ENCODE measurements at places on chromosomes 4 and X. TPM values are rescaled to one million over a fixed set of nuclear protein-coding genes. Genes with fewer than 3 reads are reported as not detected.
A peak's percentile ranks its signal among the peaks of the same experiment; 100 is the strongest.

The PLAC1 gene
- total RNA-seq: not detected

DNA sequence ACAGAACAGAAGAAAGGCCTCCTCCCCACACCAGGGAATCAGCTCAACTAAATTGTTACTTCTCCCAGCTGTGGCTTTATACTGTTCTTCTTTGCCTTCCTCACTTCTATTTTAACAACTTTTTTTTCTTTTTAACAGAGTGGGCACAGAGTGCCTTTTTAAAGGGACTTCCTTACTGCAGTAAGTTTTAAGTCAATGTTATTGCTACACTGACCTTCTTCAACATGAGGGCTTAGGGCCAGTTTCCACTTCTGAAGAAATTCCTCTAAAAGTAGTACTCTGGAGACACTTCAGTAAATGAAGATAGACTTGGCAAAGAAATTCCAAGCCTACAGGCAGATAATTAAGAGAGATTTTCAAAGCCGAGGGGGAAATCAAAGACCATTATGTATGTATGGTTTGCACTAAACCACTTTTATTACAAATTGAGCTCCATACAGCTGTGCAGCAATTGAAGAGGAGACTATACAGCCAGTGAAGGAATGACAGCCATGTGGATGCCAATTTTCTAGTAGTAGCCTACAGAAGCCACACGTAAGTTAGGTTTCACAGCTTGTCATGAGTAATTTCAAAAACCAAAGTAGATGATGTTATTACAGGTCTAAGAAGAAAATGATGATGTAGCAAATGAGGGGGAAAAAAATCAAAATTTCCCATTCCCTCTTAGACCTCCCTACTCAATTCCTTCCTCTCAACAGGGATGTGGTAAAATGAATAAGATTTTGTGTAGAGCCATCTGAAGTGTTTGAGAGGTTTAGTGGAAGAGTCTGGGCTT, 36.9 kb upstream of the RASGEF1B start:
- no peaks in the 10 kb centered on the region for H3K27me3 ChIP-seq
- H3K27ac ChIP-seq: no peak overlapping the region
- H3K4me3 ChIP-seq: no peak overlapping the region
- peaks cover 38% of the 10 kb centered on the region for H3K4me1 ChIP-seq

GRCh38 chr4:55445921-55446577, 50.3 kb downstream of the TMEM165 start:
- H3K27ac ChIP-seq: no peak overlapping the region
- H3K4me1 ChIP-seq: peaks cover 12% of the 10 kb centered on the region
- H3K27me3 ChIP-seq: no peaks in the 10 kb centered on the region
- no peak overlapping the region for H3K4me3 ChIP-seq

The LEF1 gene
- 498 TPM for total RNA-seq

GRCh38 chrX:118971552-118971951, 2.9 kb upstream of the LONRF3 start:
- no peak overlapping the region for H3K4me3 ChIP-seq
- peaks cover 2% of the 10 kb centered on the region for H3K36me3 ChIP-seq
- no peak overlapping the region for H3K27ac ChIP-seq
- peaks cover 13% of the 10 kb centered on the region for H3K4me1 ChIP-seq
- no peak for DNase-seq
- H3K27me3 ChIP-seq: peaks cover 38% of the 10 kb centered on the region

DNA sequence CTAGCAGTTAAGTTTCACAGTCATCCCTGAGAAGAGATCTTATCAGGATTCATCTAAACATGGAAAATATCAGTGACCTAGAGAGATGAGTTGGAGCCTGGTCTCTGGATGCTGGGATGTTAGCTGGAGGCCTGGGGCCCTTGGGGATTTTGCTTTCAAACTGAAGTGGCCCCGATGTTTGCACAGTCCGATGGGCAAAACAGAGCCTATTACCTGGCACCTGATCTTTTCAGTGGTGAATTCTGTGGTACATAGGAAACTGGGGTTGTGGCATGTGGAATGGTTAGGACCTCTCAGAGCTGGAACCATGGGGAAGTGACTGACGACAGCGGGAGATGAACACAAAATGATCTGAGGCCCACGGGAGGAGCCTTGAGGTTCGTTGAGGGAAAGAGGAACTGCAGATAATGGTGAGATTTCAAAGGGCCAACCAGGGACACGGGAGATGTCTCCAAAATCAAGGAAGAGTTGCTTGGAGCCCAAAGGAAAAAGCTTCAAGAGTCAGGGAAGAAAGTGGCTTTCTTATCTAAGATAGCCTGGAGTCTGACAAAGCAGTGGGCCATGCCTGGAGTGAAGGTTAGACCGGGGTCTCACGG, 17.8 kb upstream of the TENM3 start:
- no peak overlapping the region for H3K4me3 ChIP-seq
- H3K27ac ChIP-seq: no peak overlapping the region
- no peaks in the 10 kb centered on the region for H3K27me3 ChIP-seq
- no peaks in the 10 kb centered on the region for H3K4me1 ChIP-seq
- no peak for DNase-seq
- no peaks in the 10 kb centered on the region for H3K36me3 ChIP-seq

DNA sequence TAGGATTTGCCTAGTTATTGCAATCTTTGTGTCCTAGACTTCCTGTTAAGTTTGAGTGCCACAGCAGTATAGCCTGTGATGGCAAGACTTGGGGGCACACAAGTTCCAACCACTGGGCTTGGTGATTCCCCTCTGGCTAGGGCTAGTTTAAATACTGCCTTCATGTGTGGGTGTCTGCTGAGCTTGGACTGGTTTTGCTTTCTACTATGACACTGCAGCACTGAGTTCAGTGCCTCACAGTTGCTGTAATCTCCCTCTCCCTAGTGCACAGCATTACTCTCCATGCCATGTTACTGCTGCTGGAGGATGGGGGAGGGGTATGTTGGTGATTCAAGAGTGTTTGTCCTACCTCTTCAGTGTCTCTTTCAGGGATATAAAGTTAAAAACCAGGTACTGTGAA, 379.6 kb downstream of the IL15 start:
- H3K27me3 ChIP-seq: peaks cover 17% of the 10 kb centered on the region
- H3K36me3 ChIP-seq: no peaks in the 10 kb centered on the region
- no peaks in the 10 kb centered on the region for H3K4me1 ChIP-seq
- H3K4me3 ChIP-seq: no peak overlapping the region

DNA sequence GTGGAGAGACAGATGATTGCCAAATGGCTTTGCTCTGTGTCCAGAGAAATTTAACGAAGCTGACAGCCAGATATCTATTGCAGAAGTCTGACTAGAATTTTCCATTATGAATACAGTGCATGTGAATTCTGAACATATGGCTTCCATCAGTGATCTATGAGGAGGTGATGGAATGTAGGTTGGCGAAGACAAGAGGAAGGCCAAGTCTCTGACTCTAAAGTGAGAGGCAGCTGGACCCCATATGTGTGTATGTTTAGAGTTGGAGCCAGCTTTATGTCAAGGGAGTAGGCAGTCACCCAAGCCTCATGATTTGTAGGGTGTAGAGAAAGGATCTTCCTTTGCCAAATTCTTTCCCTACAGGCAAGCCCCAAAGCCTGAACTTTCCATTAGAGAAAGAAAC, 76.2 kb upstream of the TEX13D start:
- no peak overlapping the region for H3K4me3 ChIP-seq
- H3K27ac ChIP-seq: no peak overlapping the region
- no peak for DNase-seq
- no peaks in the 10 kb centered on the region for H3K27me3 ChIP-seq
- H3K4me1 ChIP-seq: peaks cover 6% of the 10 kb centered on the region

The VCX3B gene
- not detected for total RNA-seq

DNA sequence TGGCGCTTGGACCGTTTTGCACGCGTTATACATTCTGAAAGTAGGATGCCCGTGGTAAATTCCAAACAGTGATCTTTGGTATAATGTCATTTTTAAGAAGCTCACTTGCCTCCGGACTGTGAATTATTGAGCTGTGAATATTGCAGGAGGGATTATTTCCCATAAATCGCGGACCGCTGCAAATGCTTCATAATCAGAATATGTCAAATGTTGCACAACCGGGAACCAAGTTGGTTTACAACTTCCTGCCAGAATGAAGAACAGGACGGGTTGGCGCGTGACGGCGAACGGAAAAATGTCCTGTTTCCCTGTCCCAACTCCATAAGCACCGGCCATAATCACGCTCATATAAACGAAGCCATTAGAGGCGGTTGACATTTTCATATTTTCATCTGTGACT, 67.6 kb downstream of the SHOX start:
- H3K4me3 ChIP-seq: no peak overlapping the region
- no peaks in the 10 kb centered on the region for H3K36me3 ChIP-seq
- H3K27ac ChIP-seq: no peak overlapping the region
- H3K4me1 ChIP-seq: no peaks in the 10 kb centered on the region

GRCh38 chr4:137685357-137685756, 153.1 kb upstream of the PCDH18 start:
- DNase-seq: no peak
- no peaks in the 10 kb centered on the region for H3K4me1 ChIP-seq
- H3K27me3 ChIP-seq: no peaks in the 10 kb centered on the region
- no peaks in the 10 kb centered on the region for H3K36me3 ChIP-seq
- no peak overlapping the region for H3K27ac ChIP-seq

DNA sequence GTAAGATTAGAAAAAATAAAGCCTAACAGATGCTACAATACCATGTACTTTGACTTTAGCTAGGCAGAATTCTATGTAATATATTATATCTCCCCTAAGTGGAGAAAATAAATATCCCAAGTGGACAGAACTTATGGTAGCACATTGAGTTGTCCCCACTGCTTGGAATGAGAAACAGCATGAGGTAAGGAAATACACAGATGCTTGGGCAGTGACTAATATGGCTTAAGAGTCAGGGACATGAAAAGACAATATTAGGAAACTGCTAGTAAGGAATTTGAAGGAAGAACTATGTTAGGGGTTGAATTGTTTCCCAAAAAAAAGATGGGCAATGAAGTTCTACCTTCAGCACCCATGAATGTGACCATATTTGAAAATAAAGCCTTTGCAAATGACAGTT, 2265.1 kb downstream of the PCDH7 start:
- no peaks in the 10 kb centered on the region for H3K4me1 ChIP-seq
- H3K36me3 ChIP-seq: no peaks in the 10 kb centered on the region
- no peak overlapping the region for H3K4me3 ChIP-seq
- H3K27me3 ChIP-seq: no peaks in the 10 kb centered on the region

DNA sequence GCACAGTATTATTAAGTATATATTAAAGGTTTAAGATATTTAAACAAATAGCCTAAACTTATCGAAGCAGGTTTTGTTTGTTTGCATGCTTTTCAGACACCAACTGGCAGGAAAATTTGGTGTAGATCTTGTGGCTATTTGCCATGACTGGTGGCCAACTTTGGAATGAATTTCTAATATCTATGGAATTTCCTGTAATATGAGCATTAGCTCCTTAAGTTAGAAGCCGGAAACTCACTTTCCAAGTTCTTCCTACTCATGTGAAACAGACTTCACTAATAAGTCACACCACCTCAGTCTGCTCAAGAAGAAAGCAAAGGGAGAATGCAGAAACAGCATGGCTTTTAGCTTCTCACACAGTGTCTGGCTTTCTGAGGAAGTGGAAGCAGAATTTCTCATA, 563.9 kb downstream of the GRXCR1 start:
- no peaks in the 10 kb centered on the region for H3K4me1 ChIP-seq
- no peak overlapping the region for H3K27ac ChIP-seq
- no peaks in the 10 kb centered on the region for H3K36me3 ChIP-seq
- H3K27me3 ChIP-seq: no peaks in the 10 kb centered on the region

DNA sequence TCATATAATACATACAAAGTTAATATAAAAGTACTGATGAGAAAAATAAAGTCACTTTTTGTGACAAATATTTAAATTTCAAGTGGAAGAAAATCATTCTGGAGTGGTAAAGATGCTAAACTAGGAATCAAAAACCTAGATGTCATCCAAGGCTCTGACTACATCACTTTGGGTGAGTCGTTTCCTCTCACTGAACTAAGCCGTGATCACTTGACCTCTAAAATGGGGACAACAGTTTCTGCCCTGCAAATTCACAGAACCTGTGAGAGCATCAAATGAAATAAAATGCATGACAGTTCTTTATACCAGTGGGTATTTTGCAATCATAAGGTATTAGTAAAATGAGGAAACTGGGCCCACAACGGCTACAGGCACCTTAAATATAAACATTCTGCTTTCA, 63.8 kb downstream of the PRDM5 start:
- H3K27me3 ChIP-seq: peaks cover 2% of the 10 kb centered on the region
- peaks cover 13% of the 10 kb centered on the region for H3K4me1 ChIP-seq
- no peaks in the 10 kb centered on the region for H3K36me3 ChIP-seq
- no peak overlapping the region for H3K4me3 ChIP-seq
- no peak for DNase-seq

The KCTD8 gene
- total RNA-seq: not detected

GRCh38 chr4:6200922-6201362, 593 bp upstream of the JAKMIP1 start:
- peaks cover 34% of the 10 kb centered on the region for H3K4me1 ChIP-seq
- H3K27me3 ChIP-seq: peaks cover 30% of the 10 kb centered on the region
- peak overlapping the region; percentile 47 for H3K27ac ChIP-seq
- DNase-seq: no peak
- H3K4me3 ChIP-seq: peak overlapping the region; percentile 59

- no peak for DNase-seq
- H3K4me3 ChIP-seq: no peak overlapping the region
- no peak overlapping the region for H3K27ac ChIP-seq
Observed at GRCh38 chr4:180058691-180059215, 2184.4 kb upstream of the TENM3 start.

GRCh38 chrX:37608156-37608555, 36.7 kb downstream of the LANCL3 start:
- no peaks in the 10 kb centered on the region for H3K36me3 ChIP-seq
- H3K27me3 ChIP-seq: peaks cover 2% of the 10 kb centered on the region
- DNase-seq: no peak

DNA sequence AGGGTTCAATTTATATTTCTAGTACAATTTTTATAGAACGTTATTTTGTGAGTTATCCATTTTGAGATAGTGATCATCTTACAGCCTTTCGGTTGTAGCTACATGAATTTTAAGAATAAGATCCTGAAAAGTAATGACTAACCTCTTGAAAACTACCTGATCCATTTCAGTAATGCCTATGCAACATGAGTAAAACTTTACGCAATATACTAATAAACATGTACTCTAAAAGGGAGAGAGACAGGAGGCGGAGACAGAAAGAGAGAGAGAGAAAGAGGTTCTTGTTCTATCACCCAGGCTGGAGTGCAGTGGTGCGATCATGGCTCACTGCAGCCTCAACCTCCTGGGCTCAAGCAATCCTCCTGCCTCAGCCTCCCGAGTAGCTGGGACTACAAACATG, 816.1 kb downstream of the CCSER1 start:
- H3K4me1 ChIP-seq: no peaks in the 10 kb centered on the region
- no peak overlapping the region for H3K4me3 ChIP-seq
- no peaks in the 10 kb centered on the region for H3K27me3 ChIP-seq
- no peak for DNase-seq

DNA sequence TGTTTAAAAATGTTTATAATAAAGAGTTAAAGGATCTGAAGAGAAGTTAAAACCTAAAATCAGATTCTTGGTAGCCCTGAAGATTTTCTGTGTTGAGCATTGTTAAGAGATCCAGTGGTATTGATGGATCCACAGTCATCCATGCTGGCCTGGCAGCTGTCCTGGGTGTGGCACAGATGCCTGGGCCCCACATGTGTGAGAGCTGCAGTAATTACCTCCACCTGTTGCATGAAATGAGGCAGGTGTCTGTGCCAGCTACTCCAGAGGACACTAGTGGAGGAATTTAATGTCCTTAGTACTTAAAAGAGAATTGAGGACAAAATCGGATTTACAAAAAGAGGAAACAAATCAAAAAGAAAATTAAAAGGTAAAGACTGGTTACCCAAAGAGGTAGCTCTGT, 44.0 kb downstream of the MGST2 start:
- no peak overlapping the region for H3K4me3 ChIP-seq
- no peaks in the 10 kb centered on the region for H3K4me1 ChIP-seq
- no peak for DNase-seq
- H3K27me3 ChIP-seq: no peaks in the 10 kb centered on the region
